H54 (cell line): ENCODE measurements at places on chromosomes 7 and 10.

DNA sequence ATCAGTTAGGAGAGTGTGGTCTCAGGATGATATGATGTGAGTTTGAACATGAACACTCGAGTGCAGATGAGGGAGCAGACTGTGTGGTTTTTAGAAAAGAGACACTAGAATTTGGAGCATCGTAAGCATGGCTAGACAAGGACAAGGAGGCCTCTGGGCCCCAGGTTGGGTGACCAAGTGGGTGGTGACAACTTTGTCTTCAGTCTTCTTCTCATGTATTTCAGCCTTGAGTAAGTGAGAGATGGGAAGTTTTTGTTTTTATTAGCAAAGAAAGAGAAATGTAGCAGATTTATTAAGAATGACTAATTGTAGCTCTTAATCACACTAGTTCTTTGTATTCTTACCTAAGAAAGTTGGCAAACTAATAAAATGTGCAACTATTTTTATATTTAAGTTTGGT is 16.3 kb downstream of the TES start:
- DNase-seq: no peak

DNA sequence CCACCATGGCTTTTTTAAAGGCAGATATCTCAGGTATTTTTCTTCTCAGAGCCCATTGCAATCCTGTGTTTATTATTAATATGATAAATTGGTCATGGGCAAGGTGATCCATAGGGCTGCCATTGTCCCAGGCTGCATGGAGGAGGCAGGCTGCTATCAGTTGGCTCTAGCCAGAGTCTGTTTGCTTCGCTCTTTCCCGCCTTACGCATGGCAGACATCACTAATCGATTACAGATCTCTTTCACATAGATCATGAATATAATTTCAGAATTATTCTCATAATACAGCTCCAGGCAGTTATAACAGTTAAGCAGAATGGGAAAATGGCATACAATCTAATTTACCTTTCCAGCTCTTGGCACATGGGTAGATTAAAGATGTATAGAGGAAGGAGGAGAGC is 30.4 kb upstream of the HABP2 start:
- DNase-seq: no peak

- DNase-seq: no peak
Measured at GRCh38 chr10:31678575-31679516, 249.8 kb downstream of the ARHGAP12 start.

DNA sequence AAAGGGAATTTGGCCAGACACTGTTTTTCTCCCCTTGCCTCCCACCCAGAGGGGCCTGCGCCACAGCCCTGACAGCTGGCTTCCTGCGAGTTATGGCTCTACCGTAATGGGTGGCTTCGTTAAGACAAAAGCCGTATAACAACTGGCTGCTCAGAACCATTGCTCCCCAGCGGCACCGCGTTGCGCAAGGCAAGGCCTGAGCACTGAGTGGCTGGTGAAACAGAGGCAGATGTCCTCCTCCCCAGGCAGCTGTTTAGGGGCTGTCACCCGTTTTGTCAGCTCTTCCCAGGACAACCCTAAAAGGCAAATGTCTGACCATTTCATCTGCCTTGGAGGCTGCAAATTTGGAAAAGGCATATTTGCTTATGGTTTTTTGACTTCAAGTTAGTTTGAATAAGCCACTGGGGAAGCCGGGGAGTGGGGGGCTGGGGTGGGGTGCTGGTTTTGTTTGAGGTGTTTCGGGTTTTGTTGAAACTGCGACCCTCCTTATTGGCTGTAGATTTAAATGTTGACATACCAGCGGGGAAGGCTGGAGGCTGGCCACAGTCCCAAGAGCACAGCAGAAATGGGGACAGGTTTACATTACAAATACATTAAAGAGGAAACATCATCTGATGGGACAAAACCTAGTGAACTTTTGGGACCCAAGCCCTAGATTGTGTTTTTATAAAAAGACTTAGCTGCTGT is 681 bp upstream of the SPOCK2 start:
- DNase-seq: no peak

GRCh38 chr7:151390598-151391357 is 19.1 kb downstream of the WDR86 start:
- DNase-seq: no peak

DNA sequence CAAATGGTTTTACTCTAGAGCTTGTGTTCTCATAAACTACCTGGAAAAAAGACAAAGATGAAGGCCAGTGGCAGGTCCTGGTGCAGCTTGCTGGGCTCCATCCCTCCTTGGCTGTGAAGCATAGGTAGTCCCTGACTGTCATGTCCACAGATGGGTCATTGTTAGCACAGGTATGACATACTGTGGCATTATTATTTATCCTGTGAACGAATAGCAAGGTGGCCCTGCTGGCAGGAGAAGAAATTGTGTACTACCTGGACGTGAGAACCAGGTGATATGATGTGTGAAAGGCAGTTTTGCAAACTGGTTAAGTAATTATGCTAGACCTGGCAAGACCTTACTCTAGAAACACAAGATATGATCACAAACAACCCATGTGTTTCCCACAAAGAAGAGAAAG is 63.9 kb downstream of the CCDC71L start:
- no peak for DNase-seq

DNA sequence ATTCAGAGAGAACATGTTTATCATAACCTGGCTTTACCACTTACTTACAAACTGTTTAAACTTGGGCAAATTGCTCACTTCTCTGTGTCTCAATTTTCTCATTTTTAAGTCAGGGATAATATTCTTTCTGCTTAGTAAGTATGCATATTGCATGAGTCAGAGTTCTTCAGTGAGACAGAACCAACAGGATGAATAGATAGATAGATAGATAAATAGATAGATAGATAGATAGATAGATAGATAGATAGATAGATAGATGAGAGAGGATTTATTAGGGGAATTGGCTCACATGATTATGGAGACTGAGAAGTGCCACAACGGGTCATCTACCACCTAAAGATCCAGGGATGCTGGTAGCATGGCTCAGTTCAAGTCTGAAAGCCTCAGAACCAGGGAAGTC is 15.7 kb upstream of the SMIM30 start:
- no peak for DNase-seq

DNA sequence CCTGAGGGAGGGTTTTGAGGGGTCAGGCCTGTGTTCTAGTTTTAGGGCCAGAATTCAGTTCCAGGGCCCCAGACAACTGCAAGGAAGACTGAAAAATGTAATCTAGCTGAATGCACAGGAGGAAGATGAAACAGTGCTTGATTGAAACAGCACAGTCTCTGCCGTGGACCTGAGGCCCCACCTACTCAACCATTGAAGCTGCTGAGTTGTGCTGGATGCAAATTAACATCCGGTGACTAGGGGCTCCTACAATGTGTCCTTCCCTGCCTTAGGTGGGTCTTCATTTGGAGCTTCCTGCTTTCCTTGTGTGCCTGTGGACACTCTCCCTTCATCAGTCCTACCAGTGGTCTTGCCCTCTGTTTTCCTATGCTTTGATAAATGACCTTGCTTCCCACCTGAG is 5.7 kb downstream of the GLRX3 start:
- no peak for DNase-seq

GRCh38 chr7:10022957-10023356 is 950.7 kb upstream of the PHF14 start:
- no peak for DNase-seq

- no peak for DNase-seq
Measured at GRCh38 chr7:114293289-114294012, 121.2 kb upstream of the FOXP2 start.
